ENCODE measurements at places on chromosomes 5 and 9.

DNA sequence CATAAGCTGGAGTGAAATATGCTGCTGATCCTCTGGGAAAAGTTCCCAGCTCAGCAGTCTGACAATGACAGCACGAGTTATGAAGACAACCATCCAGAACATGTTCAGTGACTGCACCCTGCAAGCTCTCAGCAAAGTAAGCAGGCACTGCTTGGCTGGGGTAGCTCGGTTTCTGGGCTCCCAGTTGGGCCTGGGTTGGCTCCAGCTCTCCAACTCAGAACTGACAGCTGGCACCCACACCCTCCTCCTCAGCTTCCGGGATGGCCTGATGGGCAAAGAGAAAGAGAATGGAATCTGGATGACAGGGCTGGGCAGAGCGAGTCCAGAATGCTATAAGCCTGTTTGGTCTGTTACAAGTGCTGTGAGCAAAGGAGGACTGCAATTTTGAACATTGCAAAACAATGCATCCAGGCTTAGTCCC lies 185.0 kb downstream of the CSNK1G3 start:
- no peak for DNase-seq

DNA sequence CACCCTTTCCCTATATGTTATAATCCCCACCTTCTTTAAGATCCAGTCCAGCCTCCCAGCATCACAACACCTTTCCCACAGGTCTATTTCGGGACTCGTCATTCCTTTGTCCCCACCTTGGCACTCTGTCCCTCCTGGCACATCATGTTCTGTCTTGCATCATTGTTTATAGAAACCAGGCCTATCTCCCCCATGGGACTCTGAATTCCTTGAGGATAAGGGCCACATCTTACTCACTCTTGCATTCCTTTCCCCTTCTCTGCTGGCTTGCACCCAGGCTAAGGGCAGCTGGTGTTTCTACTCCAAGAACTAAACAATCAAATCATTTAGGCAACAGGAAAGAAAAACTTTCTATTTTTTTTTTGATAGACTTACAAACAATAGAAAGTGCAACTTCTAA lies 205.7 kb downstream of the AGTPBP1 start:
- no peak for DNase-seq

GRCh38 chr5:68290260-68290674 lies 74.7 kb downstream of the PIK3R1 start:
- no peak for DNase-seq

DNA sequence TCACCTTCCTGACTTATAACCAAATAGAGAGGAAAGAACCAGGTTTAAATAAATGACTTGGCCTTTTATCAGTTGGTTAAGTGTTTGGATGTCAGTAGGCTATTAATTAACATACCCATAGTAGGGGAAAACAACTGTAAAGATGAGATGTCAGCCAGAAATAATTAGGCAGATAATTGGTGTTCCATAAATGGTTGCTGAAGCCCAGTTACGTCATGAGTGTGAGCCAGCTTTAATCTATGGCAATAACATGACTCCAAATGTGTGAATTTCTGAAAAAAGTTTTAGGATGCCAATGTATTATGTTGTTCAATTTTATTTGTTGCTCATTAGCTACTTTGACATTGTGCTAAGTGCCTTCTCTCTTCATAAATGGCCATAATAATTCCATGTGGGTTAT lies 180.5 kb downstream of the FBXL7 start:
- DNase-seq: no peak

- no peak for DNase-seq
Observed at GRCh38 chr9:23784962-23785361, 41.1 kb downstream of the ELAVL2 start.

GRCh38 chr5:57174890-57175510 lies 1.1 kb downstream of the GPBP1 start:
- no peak for DNase-seq

DNA sequence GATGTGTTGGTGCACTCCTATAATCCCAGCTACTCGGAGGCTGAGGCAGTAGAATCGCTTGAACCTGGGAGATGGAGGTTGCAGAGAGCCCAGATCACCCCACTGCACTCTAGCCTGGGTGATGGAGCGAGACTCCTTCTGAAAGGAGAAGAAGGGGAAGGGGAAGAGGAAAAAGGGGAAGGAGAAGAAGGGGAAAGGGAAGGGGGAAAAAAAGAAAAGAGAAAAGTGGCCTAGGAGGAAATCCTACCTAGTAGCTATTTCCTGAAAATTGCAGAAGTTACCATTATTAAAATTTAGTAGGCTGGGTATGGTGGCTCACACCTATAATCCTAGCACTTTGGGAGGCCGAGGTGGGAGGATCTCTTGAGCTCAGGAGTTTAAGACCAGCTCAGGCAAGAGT lies 67.4 kb downstream of the ARRDC3 start:
- DNase-seq: no peak

GRCh38 chr9:98318041-98318790 lies 62.8 kb upstream of the TBC1D2 start:
- DNase-seq: no peak

GRCh38 chr5:74380193-74380592 lies 260.3 kb downstream of the ENC1 start:
- no peak for DNase-seq

DNA sequence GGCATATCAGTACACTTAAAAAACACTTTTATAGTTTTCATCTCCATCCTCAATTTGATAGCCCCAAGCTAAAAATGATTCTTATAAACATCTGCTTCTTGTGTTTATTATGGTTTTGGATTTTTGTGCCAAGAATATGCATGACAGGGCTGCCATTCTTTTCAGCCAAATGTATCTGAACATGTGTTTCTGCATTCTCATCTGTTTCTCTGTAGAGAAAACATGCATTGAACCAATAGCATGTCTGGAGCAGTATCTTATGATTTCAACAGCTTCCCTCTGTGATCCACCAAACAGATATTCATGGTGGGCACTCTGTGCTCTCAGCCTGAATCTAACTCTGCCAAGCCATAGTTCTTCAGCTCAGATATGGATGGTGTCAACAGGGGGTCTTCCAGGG lies 99.3 kb upstream of the ERCC6L2 start:
- no peak for DNase-seq

GRCh38 chr5:161471211-161471950 lies 75.1 kb downstream of the GABRB2 start:
- DNase-seq: no peak

- no peak for DNase-seq
Observed at GRCh38 chr9:109062543-109062942, 49.2 kb upstream of the CTNNAL1 start.

GRCh38 chr5:176535101-176535663 lies 2.0 kb downstream of the RNF44 start:
- no peak for DNase-seq

- DNase-seq: no peak
Observed at GRCh38 chr5:119366540-119366881, 10.7 kb downstream of the TNFAIP8 start.

DNA sequence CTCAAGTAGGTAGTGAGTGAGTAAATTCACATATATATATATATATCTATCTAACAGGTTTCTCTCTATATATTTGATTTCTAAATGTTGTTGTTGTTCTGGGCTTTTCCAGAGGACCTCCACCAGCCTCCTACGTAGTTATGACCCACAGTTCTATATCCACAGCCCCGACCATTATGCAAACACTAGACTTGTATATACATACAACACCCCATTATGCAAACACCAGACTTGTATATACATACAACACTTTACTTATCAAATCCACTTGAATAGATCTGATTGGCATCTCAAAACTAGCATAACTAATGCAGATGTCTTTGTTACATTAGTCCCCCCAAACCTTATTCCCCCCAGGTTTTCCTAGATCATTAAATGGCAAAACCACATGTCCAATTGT lies 108.7 kb downstream of the JAKMIP2 start:
- no peak for DNase-seq

DNA sequence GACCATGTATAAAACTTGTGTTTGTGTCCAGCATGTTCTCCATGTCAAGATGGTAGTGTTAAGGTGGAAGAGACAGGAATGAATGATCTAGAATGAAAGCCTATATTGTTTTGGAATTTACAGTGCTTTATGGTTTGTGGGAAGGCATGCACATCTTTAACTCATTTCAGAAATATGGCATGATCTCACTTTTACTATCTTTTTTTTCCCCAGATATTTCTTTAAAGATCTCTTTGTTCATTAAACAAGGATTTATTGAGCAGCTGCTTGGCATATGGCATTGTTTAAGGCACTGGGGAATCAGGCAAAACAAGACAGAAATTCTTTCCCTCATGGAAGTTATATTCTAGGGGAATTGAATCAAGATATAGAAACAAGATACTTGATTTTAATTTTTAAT lies 51.7 kb downstream of the SLC12A2 start:
- DNase-seq: no peak

GRCh38 chr9:37155601-37156000 lies 35.2 kb downstream of the ZCCHC7 start:
- no peak for DNase-seq

DNA sequence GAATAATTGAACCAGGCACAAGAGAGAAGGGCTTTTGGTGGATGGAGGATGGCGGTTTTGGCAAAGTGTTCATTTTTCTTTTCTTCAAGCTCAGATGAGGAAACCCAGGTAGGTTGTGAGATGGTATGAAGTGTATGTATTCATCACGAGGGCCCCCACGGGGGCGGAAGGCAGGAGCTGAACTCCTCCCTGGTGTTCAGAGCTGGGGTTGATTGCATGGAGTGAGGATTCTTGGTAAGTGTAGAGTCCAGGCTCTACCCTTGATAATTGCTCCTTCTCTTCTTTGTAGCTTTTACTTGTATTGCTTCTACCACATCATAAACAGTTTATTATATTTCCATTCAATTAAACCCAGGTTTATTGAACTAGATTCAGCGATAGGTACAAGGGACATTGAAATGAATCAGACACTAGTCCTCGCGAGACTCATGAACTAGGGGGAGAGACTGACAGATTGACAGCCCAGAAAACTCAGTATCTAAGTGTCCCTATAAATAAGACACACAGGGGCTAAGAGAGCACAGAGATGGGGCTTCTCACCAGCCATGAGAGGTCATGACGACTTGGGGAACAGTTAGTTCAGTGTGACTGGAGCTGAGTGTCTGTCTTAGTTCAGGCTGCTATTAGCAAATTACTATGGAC lies 116.7 kb upstream of the KLF4 start:
- DNase-seq: no peak

- no peak for DNase-seq
Observed at GRCh38 chr9:83422527-83422926, 115.7 kb downstream of the FRMD3 start.

GRCh38 chr5:22649074-22649473 lies 204.1 kb downstream of the CDH12 start:
- DNase-seq: no peak

DNA sequence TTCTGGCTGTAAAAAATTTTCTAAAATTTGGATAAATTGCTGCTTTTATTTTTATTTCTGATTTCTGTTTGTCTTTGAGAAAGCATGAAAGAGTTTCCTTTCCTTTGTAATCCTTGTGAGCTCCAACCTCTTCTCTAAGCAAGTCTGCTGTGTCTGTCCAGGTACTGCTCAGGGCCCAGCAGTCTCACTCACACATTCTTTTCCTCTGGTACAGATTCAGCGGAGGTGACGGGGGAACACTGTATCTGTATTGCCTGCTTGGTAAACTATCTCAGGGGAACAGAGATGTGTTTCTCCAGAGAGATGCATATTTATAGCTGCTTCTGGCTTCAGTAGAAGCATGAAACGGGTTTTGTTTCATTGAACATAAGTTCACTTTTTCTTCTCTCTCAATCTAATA lies 60.5 kb downstream of the NUP214 start:
- DNase-seq: no peak

GRCh38 chr5:132689513-132689912 lies 15.7 kb downstream of the IL4 start:
- no peak for DNase-seq

DNA sequence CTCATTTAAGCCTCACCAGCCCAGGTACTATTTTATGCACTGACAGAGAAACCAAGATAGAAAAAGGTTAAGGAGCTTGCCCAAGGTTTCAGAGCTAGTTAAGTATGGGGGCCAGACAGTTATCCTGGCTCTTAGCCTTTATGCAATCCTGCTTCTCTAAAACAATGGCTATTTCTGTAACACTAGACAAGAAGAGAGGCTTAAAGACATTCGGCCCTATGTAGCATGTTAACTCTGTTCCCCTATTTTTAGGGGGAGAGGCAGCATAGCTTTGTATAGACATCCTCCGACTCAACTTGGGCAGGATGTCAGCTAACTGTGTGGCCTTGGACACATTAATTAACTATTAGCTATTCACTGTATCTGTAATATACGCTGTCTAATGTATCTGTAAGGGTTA lies 54.6 kb downstream of the LHFPL2 start:
- no peak for DNase-seq

DNA sequence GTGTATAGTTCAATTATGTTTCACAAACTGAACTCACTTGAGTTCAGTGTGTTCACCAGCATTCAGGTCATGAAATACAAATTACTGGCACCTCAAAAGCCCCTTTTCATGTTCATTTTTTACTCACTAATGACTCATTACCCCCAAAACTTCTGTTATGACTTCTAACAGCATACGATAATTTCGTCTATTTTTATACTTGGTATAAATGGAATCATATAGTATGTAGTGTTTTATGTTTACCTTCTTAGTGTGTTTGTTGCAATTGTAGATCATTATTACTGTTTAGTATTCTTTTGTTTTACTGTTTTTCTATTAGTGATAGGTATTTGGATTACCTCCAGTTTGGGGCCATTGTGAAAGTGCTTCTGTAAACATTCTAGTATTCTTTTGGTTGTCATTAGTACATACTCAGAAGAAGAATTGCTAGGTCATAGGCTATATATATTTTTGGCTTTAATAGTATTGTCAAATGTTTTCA lies 33.4 kb downstream of the DDX4 start:
- no peak for DNase-seq

DNA sequence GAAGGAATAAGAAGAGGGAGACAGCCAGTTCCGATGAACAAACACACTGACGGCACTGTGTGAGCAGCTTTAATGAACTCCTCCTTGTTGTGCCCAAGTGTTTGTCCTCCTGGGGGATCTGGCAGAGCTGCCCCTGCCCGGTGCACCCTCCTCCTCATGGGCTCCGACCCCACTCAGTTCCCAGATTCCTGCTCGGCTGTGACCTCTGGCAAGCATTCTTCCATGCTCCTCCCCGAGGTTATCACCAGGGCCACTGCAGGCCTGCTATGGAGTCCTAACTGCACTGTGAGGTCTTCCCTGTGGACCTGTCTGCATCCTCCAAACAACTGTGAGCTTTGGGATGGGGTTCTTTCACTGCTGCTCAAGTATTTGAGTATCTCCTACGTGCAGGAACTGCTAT lies 142.2 kb downstream of the DCP2 start:
- DNase-seq: no peak

DNA sequence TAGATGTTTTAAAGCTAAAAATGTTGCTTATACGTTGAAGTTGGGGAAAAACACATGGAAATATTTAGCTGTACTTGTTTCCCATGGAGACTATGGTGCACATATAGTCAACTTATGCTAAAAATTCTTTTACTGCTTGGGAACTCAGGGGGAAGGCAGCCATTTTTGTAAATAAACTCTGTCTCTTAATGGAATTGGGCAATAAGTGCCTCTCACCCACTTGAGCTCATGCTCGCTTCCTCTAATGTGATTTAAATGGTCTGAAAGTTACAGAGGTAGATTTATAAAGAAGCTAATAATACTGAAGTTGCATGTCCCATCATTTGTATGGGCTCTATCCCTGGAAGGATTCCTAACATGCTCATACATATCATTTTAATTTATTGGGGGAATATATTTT lies 523.8 kb downstream of the RASEF start:
- DNase-seq: no peak

Measured in stimulated activated CD4-positive, alpha-beta T cell treated with anti-CD3 and anti-CD28 coated beads, Interleukin-15, amount 100 ng/mL, for 1 hour (primary cell).